ENCODE measurements at places on chromosomes 7 and 10.

DNA sequence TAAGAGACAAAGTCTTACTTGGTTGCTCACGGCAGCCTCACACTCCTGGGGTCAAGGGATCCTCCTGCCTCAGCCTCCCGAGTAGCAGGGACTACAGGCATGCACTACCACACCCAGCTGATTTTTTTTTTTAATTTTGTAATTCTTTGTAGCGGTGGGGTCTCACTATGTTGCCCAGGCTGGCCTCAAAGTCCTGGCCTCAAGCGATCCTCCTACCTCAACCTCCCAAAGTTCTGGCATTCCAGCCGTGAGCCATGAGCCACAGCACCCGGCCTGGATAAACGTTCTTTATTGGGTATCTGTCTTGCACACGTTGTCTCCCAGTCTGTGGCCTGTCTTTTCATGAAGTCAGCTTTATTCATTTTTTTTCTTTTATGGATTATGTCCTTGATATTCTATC is 636.1 kb upstream of the FOXK1 start:
- DNase-seq: no peak

DNA sequence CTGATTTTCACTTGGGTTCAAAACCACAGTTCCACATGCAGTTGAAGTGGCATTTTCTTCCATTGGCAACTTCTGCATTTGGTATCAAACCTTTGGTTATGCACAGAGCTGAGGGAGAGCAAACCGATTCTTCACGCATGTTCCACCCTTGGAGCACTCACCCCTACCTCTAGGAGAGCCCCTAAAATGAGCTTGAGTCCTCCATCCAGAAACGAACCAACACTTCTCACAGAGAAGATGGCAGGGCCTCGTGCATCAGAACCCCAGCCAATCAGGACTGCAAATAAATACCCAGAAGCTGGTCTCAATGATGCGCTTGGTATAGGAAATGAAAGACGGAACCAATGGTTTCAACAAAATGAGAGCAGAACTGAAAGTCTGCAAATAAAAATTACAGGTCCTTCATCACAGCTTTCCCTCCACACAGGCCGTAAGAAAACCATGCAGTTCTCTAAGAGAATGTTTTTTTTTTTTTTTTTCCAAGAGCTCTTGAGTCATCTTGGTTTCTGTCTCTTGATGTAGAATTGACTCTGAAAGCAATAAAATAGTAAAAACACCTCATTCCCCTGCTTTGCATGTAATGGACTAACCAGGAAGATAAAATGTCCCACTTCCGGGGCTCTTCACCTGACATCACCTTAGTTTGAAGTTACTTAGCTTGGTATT is 23.9 kb downstream of the KLF6 start:
- no peak for DNase-seq

GRCh38 chr10:129385600-129385999 is 81.4 kb upstream of the MGMT start:
- no peak for DNase-seq

DNA sequence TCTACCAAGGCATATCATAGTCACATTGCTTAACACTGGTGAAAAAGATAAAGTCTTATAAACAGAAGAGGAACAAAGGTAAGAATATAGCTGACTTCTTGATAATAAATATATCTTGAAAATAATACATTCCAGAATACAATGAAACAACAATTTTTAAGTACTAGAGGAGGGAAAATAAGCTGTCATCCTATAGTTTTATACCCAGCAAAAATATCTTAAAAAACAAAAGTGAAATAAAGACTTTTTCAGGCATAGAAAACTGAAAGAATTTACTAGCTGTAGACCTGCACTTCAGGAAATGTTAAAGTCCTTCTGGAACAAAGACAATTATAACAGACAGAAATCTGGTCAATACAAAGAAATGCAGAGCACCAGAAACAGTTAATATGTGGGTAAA is 21.4 kb upstream of the MACROH2A2 start:
- DNase-seq: no peak

- no peak for DNase-seq
These were observed 28.2 kb downstream of the MINDY4 start for GRCh38 chr7:30799206-30799975.

DNA sequence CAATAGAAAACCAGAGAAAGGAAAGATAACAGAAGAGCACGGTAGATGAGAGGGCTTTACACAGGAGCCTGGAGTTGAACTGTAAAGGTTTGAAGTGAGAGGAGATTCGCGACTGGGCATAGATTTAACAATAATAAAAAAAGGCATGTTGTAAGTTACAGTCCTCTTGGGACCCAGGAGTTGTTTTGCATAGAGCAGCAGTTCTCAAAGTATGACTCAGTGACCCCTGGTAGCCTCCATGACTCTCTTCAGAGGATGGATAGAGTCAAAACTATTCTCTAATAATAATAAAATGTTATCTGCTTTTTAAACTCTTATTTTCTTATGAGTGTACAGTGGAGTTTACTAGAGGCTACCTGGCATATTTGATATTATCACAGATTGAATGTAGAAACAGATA is 262.3 kb downstream of the SORCS3 start:
- no peak for DNase-seq

GRCh38 chr10:86480571-86480970 is 41.0 kb downstream of the WAPL start:
- DNase-seq: no peak

DNA sequence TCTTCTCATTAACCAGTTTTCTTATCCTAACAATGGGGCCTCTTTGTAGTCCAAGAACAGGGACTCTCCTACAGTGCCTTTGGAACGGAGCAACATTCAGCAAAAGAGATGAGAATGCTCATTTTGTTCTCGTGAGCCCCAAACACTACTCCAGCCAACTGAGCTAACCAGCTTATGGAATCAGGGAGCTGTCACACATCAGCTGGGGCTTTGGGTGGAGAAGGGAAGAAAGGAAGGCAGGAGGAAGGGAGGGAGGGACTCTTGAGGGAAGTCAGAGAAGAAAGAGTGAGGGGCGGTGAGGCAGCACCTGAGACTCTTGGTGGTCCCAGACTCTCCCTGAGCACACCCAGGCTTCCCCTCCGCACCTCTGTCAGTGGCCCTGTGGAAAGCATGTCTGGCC is 123.1 kb downstream of the CLEC2L start:
- no peak for DNase-seq

- no peak for DNase-seq
These were observed 1.5 kb upstream of the NCOA4 start for GRCh38 chr10:46031648-46032532.

- DNase-seq: no peak
These were observed 1.5 kb downstream of the NOC3L start for GRCh38 chr10:94361171-94361794.

- DNase-seq: no peak
These were observed 17.8 kb downstream of the MET start for GRCh38 chr7:116689790-116690259.

DNA sequence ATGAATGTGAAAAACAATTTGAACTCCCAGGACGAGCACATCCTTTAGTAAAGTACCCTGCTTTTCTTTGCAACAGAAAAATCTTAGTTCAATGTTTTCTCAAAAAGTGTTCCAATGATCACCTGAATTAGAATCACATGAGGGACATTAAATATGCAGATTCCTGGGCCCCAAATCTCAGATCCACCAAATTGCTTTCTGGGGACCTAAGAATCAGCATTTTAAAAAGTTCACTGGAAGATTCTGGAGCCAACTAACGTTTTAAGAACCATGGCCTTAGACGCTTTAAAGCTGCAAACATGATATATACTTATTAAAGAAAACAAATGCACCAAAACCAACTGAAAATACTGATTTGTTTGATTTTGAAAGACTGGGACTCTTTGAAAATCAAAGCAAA is 143.4 kb upstream of the TMEM168 start:
- no peak for DNase-seq

DNA sequence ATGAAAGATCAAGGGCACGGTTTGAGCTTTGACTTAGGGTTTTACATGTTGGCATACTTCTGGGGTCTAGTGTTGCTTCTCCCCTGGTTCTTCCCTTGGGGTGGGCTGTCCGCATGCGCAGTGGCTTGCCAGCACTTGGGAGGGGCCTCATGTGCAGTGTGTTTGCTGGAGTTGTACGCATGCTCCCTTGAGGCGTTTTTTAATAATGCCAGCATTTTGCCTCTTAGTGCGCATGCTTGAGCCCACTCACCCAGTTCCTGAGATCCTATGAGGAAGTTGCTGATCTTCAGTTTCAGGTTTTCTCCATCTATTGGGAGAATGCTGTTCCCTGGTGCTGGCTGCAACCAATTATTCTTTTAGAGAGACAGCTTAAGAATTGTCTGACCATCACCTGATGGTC is 113.4 kb upstream of the GPR141 start:
- no peak for DNase-seq

DNA sequence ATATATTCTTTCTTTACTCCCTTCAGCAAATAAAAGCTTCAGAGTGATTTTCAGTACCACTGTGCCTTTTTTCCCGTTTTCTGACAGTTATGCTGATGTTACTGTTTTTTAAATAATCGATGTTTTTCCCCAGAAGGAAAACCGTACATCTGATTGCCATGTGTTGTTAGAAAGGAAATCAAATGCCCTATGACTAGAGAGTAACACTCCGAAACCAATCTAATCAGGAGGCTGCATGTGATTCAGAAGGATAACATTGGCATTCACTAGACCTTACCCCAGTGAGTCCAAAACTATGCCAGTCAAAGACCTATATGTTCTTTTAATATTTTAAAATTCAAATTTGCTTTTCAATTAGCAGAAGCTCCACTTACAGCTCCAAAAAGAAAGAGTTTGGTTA is 116.3 kb downstream of the TMEM26 start:
- DNase-seq: no peak

Data from bone marrow (tissue), 2 donors.